ENCODE measurements at places on chromosomes 5 and 9. TPM values are rescaled to one million over a fixed set of nuclear protein-coding genes. Genes with fewer than 3 reads are reported as not detected.

ICE1 gene
- total RNA-seq: 24.9 TPM

DNA sequence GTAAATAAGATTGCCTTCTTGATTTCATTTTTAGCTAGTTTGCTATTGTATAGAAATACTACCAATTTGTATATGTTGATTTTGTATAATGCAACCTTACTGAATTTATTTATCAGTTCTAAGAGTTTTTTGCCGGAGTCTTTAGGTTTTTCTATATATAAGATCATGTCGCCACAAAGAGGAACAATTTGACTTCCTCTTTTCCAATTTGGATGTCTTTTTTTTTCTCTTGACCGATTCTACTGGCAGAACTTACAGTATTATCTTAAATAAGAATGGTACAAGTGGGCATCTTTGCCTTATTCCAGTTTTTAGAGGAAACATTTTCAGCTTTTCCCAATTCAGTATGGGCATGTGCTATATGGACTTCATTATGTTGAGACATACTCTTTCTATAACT is 624.7 kb upstream of the ACO1 start:
- no peak for DNase-seq
- H3K27ac ChIP-seq: no peak overlapping the region
- no peaks in the 10 kb centered on the region for H3K36me3 ChIP-seq
- H3K27me3 ChIP-seq: no peaks in the 10 kb centered on the region

DNA sequence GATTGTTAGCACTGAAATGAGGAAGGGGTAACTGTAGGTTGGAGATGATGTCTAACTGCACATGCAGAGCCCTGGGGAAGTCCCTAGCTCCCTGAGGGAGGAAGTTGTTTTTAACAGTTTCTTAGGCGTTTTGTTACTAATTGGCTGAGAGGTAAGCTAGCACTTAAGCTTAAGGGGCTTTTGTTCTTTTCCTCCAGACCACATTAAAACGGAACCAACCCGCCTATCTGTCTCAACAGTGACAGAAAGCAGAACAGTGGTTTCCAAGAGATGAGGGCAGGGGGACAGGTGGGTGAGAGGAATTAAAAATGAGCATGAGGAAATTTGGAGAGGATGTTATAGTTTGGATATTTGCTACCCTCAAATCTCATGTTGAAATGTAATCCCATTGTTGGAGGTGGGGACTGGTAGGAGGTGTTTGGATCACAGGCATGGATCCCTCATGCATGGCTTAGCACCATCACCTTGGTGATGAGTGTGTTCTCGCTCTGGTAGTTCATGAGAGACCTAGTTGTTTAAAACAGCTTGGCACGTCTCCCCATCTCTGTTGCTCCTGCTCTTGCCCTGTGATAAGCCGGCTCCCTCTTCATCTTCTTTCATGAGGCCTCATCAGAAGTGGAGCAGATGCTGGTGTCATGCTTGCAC is 38.9 kb downstream of the LYRM7 start:
- H3K27me3 ChIP-seq: no peaks in the 10 kb centered on the region
- H3K27ac ChIP-seq: no peak overlapping the region
- no peaks in the 10 kb centered on the region for H3K4me1 ChIP-seq
- H3K4me3 ChIP-seq: no peak overlapping the region
- DNase-seq: no peak

C9orf43 gene
- total RNA-seq: not detected

SPATA31C2 gene
- total RNA-seq: not detected

DNA sequence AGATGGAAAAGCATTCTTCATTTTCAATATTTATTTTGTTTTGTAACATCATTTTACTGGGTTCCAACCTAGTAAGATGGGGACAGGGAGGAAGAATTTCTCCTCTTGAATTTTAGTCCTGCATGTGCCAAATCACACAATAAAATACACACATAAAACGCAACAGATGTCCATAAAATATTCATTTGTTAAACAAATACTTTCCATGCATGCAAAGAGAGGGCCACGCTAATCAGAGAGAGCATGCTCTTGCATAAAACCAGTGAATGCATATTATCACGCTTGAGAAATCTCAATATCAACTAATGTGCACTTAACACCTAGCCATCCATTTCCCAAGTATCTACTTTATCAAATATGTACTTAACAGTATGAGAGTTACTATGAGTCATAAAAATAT is 212.6 kb upstream of the TARS1 start:
- no peak overlapping the region for H3K4me3 ChIP-seq

DNA sequence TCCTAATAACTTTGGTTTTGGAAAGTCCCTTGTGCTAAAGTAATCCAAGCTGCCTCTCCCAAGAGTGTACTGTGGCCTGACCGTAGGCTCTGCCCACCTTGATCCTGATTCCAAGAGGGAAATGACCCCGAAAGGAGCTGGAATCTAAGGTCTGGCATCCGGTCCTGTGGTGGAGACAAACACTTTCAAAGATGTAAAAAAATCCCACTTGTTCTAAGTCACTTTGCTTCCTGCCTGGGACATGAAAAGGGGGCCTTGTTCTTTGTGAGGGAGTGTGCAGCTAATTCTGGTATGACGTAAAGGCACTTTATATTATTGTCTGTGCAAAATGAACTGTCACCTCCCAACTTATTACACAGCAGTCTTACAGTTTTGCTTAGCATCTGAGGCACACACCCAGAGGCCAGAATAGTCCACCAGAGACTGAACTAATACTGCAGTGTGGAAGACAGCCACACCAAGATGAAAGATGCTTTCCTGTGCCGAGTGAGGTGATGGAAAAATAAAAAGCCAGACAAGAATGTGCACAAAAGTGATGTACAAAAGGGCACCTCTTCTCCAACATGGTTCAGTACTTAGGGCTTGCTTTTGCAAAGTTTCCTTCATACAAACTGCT is 128.7 kb downstream of the SLC12A2 start:
- no peak overlapping the region for H3K4me3 ChIP-seq
- no peaks in the 10 kb centered on the region for H3K4me1 ChIP-seq
- no peak for DNase-seq
- no peaks in the 10 kb centered on the region for H3K36me3 ChIP-seq

DNA sequence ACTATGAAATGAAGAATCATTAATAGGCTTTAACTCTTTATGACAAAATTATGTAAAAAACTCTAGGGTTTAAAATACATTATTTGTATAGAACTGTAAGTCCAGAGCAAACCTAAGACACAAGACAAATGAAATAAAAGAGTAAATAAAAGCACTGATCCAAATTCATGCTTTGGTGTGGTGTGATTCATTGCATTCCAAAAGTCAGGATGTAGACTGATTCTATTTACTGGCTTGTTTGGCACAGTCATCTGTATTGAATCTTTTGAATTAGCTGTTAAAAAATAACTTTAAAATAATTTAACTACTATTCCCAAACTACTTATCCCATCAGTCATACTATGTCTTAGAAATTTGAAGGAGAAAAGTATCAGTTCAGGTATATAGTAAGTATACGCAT is 31.1 kb downstream of the IL4 start:
- H3K4me3 ChIP-seq: no peak overlapping the region
- DNase-seq: no peak
- no peaks in the 10 kb centered on the region for H3K36me3 ChIP-seq
- H3K27me3 ChIP-seq: no peaks in the 10 kb centered on the region

DNA sequence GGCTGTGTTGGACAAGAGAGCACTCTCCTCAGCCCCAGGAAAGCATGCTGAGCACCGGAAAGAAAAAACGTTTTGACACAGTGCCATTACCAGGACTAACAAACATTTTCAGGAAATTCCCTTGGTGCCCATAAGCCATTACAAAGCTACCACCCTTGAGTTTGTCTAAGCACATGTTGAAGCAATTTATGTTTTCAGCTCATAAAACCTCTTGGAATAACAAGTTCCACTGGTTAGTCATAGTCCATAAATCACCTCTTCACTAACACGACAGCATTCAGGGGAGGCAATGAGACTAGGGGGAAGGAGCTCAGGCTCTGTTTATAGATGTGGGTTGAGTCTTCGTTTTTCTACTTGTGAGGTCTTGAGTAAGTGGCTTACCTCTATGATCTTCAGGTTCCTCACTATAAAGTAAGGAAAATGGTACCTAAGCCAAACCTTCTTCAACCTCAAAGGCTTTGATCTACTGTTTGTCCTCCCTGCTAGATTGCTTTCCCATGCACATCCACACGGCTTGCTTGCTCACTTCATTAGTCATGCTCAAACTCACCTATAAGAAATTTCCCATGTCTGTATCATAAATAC is 65.4 kb downstream of the DRD1 start:
- no peak for DNase-seq
- H3K27me3 ChIP-seq: no peaks in the 10 kb centered on the region
- no peaks in the 10 kb centered on the region for H3K36me3 ChIP-seq
- H3K4me3 ChIP-seq: no peak overlapping the region
- H3K27ac ChIP-seq: no peak overlapping the region

- DNase-seq: no peak
- H3K36me3 ChIP-seq: no peaks in the 10 kb centered on the region
- H3K4me1 ChIP-seq: no peaks in the 10 kb centered on the region
- H3K27me3 ChIP-seq: no peaks in the 10 kb centered on the region
Observed at GRCh38 chr9:16258191-16258590, 612.3 kb downstream of the BNC2 start.

COL23A1 gene
- total RNA-seq: not detected

SPATA31C1 gene
- not detected for total RNA-seq

TXNDC8 gene
- not detected for total RNA-seq

GRCh38 chr9:134138292-134138691 is 2.4 kb downstream of the WDR5 start:
- H3K4me1 ChIP-seq: peaks cover 33% of the 10 kb centered on the region
- H3K27ac ChIP-seq: no peak overlapping the region
- DNase-seq: no peak
- no peak overlapping the region for H3K4me3 ChIP-seq
- no peaks in the 10 kb centered on the region for H3K36me3 ChIP-seq

LCN6 gene
- total RNA-seq: 11.7 TPM

DNA sequence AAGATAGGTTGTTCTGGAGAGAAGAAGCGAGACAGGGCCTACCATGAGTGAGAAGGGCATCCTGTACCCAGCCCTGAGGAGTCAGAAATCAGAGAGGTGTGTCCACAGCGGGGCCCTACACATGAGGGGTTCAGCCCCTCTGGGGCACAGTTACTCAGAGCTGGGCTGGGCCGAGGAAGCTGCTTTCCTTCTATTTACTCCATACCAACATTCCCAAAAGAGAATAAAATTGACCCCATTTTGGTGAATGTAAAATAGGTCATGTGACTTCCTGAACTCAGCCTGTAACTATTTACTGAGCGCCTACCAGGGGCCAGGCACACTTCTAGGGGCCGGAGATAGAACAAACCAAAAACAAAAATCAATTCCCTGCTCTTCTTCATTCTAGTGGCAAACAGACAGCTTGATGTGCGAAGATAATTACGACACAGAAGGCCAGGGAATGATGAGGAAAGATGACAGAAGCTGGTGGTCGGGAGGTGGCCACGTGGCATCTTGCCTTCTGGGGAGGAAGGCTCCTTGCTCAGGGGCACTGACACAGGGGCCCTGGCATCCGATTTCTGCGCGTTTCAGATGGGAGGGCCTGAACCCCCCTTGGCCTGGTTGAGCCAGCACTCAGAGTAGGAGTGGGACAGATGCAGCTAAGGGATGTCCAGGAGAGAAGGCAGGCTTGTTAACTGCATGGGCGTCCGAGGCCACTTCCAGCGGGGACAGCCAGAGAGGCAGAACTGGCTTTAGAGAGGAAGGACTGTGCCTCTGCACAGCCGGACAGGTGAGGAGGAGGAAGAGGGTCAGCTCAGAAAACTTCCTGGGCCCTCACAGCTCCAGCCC is 121.8 kb downstream of the NSG2 start:
- DNase-seq: no peak
- no peaks in the 10 kb centered on the region for H3K27me3 ChIP-seq
- no peaks in the 10 kb centered on the region for H3K4me1 ChIP-seq
- no peaks in the 10 kb centered on the region for H3K36me3 ChIP-seq
- no peak overlapping the region for H3K4me3 ChIP-seq
- no peak overlapping the region for H3K27ac ChIP-seq

ZBTB26 gene
- 2.1 TPM for total RNA-seq

- H3K27ac ChIP-seq: no peak overlapping the region
- no peak overlapping the region for H3K4me3 ChIP-seq
- no peak for DNase-seq
- H3K4me1 ChIP-seq: no peaks in the 10 kb centered on the region
Observed at GRCh38 chr5:112933651-112934365, 11.8 kb upstream of the REEP5 start.

DNA sequence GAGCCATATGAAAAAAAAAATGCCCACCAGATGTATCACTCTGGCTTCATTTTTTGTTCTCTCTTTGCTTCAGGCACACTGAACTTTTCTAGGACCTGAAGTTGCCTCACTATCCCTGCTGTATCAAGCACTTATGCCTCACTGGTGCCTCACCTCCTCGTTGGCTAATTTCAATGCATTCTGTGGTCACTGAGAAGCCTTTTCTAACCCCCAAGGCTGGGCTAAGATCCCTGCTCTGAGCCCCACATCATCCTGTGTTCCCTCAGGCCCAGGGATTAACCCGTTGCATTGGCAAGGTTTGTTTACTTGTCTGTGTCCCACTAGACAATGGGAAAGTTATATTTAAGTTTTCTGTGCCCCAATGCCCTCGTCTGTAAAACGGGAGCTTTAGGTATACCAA is 362.7 kb downstream of the OSTF1 start:
- H3K4me1 ChIP-seq: peaks cover 5% of the 10 kb centered on the region
- H3K4me3 ChIP-seq: no peak overlapping the region
- no peaks in the 10 kb centered on the region for H3K36me3 ChIP-seq
- no peaks in the 10 kb centered on the region for H3K27me3 ChIP-seq

DNA sequence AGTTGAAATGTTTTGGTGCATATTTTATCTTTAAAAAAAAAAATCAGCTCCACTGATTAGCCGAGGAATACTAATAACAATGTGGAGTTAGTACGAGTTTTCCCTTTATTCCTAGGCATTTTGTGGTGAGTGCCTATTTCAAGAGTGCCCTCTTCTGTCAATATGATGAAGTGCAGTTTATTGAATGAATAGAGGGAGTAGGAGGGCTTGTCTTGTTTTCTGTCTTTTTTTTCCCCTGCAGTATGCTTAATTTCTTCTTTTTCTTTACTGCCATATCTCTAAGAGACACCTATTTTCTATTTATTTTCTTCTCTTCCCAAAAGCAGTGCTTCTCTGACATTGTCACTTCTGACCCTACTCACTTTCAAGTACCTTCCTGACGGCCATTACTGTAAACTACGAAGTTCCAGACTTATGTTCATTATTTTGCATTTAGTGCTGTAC is 169.6 kb upstream of the PITX1 start:
- no peaks in the 10 kb centered on the region for H3K27me3 ChIP-seq
- no peaks in the 10 kb centered on the region for H3K36me3 ChIP-seq
- no peak for DNase-seq
- H3K27ac ChIP-seq: no peak overlapping the region
- no peak overlapping the region for H3K4me3 ChIP-seq
- peaks cover 5% of the 10 kb centered on the region for H3K4me1 ChIP-seq
